ENCODE measurements at places on chromosomes 13 and 19.

DNA sequence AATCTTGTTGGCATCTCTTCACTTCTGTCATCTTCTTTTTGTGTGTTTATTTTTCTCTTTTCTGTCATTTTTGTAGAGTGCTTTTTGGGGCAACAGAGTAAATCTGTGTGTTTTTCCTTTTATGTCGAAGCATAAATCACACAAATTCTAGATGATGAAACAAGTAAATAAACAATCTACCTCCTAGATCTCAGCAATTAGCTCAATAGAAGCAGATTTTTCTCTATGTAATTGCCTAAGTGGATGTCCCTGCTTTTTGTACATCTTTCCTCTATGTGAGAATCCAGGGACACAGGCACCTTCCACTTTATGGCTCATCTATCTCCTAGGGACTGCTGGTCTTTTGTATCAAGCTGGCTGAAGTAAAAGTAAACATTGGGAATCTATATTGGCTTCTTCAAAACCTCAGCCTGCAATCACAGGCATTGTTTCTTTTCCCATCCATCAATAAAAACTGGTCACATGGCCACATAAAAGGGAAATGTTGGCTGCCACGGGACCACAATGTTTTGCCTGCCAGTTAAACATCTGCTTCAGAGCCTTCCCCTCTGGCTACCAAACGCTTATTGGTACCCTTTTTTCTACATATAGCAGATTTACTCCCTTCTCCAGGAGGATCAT lies 323.8 kb downstream of the LMO7 start:
- no peak for DNase-seq

DNA sequence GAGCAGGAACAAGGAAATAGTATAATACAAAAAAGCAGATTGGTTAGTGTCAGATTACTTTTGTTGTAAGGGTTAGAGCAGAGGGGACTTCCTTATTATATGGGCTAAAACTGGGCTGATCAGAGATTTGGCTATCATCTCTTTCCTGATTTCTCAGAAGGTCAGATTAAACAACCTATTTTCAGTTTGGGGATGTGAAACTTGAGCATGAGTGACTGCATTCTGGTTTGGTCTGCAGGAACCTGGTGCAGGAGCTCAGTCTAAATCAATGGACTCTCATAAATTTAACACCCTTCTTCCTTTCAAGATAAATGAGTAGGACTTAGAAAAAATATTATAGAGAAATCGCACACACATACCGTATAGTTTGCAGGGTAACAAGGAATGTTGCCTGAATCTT lies 12.9 kb upstream of the RFXAP start:
- DNase-seq = no peak

GRCh38 chr13:67821606-67822005 lies 591.5 kb upstream of the PCDH9 start:
- DNase-seq = no peak

DNA sequence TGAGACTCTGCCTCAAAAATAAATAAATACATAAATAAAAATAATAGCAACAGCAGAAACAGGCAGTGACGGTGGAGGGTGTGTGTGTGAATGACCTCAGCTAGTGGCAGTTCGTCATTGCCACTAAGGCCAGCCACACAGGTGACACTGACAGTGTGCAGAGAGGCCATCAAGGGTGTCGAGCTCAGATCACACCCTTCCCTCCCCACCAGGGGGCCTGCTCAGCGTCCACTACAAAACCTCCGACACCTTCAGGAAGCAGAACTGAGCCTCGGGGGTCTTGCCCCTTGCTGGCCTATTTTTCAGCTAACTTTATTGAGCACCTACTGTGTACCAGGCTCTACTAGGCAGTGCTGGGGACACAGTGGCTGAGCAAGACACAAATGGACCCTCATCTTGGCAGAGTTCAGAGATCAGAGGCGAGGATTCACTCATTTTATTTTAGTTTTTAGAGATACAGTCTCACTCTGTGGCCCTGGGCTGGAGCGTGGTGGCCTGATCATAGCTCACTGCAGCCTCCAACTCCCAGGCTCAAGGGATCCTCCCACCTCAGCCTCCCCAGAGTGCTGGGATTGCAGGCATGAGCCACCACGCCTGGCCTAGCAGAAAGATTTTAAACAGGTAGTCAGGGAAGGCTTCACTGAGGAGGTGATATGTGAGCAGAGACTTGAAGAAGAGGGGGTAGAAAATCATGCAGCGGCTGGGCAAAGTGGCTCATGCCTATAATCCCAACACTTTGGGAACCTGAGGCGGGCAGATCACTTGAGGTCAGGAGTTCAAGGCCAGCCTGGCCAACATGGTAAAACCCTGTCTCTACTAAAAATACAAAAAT lies 30.3 kb upstream of the SEMA6B start:
- DNase-seq = peak; percentile 28

DNA sequence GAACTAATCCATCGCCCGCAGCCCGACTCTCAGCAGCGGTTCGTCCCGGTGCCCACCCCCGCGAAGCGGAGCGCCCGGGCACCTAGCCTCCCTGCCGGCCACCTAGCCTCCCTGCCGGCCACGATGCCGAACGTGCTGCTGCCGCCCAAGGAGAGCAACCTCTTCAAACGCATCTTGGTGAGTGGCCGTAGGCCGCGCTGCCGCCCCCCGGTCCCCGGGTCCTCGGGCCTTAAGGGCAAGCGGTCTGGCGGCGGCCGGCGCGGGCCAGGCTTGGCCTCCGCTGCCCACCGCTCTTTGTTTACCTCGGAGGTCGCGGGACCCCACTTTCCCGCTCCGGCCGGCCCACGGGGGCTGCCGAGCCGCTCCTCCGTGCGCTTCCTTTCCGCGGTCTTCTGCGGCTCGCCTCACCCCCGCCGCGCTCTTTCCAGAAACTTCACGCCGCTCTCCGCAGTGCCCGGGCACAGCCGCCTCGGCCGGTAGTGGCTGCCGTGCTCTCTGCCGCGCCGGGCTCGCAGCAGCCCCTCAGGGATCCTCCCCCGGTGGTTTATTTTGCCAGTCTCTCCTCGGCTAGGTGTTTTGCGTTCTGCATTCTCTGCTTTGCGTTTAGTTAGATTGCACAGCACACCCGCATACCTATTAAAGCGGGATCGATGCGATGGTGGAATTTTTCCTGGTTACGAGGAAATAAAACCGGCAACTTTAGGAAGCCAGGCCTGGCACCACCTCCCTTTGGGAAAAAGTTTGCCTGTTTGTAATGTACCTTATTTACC lies 524 bp downstream of the NAA16 start:
- peak; percentile 55 for DNase-seq

DNA sequence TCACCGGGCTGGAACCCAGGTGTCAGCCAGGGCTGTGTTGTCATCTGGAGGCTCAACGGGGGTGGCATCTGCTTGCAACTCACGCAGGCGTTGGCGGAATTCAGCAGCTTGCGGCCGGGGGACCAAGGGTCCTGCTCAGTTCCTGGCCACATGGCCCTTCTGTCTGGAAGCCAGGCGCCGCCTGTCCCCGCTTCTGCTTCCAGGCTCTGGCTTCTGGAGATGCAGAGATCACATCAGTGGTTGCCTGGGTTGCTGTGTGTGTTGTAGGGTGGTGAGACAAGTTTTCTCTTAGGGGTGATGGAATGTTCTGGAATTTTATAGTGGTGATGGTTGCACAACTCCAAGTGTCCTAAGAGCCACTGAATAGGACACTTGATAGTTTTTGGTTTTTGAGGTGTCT lies 5.0 kb downstream of the ADAT3 start:
- DNase-seq = no peak

DNA sequence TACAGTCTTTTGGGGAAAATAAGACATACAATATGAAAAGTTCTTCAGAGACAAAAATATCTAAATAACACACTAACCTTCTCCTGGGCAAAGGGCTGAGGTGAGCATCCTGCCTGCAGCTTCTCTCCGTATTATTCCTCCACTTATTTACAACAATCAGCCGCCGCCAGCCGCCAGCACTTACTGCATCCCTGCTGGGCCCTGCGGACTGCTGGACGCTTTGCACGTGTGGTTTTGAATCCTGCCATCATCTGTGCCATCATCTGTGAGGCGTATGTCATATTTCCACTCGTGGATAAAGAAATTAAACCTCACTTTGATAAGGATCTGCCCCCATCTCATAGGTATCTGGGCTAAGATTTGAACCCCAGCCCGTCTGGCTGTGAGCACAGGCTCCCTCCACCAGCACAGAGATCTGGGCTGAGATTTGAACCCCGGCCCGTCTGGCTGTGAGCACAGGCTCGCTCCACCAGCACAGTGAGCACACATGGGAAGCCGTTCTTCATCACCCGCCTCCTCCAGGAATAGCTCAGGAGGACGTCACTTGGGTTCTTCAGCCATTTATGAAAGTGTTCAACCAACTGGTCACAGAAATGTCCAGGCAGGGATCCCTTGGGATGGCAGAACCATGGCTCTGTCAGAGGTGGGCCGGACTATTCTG lies 35.2 kb upstream of the TUBGCP3 start:
- DNase-seq = no peak

- DNase-seq = peak; percentile 91
Observed at GRCh38 chr19:44748426-44749254, at the start of gene BCL3. TSS of gene BCL3 (plus strand) at chr19:44748708. CDS start at chr19:44748791, 83 bp downstream.

DNA sequence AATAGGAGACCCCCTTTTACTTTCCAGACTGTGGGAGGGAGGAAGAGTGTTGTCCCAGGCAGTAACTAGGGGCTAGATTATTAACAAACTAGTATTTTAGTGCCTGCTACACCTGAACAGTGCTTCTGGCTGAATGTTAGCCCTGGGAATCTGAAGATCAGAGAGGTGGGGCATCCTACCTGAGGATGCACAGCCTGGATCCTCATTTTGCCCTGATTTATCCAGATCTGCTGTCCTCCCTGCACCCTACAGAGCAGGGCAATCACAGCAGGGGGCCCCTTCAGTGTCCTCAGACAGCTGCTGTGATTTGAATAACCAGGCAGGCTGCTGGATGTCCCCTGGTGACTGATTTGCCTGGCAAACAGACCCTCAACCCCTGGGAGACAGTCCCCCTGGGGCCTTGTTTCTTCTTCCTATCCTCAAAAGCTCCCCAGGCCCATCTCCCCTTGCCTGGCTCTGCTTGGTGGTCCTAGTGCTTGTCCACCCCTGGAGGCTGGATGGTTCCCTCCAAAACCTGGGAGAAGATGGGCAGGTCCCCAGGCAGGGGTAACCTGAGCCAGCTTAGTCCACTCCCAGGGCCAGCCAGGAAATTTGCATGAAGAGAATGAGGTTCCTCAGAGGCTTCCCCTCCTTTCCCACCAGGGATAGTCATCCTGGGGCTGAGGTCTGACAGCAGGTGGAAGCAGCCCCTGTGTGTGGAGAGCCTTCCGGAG lies at the start of gene OVOL3:
Gene OVOL3 (plus strand): TSS at position 657 of the 713 bp plus-strand sequence. CDS start 60 bp downstream, outside the sequence.
- no peak for DNase-seq

- DNase-seq = no peak
Observed at GRCh38 chr19:2371656-2372055, 11.6 kb downstream of the TMPRSS9 start.

DNA sequence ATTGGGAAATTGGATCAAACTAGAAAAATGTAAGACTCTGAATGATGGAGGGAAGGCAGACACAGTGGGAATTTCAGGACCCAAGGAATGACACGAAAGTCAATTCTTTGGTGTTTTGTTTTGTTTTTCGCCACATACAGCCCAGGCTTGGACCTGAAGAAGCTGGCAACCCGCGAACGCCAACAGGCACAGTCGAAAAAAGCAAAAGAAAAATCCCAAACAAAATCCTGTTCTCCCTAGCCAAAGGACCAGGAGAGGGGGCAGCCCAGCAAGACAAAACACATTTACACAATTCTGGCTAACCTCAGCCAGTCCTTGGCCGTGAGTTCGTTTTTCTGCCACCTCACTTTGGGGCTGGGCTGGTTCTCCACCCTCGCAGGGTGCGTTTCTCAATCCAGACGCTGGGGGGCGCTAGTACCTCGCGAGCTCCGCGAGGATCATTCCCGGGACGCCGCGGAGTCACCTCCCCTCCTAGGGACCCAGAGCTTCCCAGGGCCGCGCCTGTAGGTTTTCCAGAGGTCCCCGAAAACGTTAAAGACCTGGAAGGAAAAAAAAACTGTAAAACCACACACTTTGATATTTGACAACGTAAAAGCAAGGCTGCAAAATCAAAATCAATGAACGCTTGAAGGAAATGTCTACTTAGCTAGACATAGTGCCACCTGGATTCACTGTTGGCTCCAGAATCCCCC lies 34.9 kb upstream of the TPM4 start:
- DNase-seq = peak; percentile 76

DNA sequence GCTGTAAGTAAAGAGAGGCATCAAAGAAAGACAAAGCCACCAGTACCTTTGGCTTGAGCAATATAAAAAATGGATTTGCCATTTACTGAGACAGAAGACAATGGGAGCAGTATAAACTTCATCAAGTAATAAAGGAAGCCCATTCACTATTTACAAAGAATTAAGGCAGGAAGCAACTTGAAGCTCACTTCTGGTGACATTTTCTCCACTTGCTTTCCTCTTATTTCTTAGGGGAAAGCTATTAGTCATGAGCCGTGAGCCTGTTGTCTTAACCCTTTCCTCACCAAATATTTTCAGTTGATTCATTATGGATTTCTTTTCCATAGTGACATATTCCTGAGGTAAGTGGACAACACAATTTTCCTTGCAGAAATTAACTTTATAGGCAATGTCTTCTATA lies 156.8 kb downstream of the DNAJC3 start:
- no peak for DNase-seq

DNA sequence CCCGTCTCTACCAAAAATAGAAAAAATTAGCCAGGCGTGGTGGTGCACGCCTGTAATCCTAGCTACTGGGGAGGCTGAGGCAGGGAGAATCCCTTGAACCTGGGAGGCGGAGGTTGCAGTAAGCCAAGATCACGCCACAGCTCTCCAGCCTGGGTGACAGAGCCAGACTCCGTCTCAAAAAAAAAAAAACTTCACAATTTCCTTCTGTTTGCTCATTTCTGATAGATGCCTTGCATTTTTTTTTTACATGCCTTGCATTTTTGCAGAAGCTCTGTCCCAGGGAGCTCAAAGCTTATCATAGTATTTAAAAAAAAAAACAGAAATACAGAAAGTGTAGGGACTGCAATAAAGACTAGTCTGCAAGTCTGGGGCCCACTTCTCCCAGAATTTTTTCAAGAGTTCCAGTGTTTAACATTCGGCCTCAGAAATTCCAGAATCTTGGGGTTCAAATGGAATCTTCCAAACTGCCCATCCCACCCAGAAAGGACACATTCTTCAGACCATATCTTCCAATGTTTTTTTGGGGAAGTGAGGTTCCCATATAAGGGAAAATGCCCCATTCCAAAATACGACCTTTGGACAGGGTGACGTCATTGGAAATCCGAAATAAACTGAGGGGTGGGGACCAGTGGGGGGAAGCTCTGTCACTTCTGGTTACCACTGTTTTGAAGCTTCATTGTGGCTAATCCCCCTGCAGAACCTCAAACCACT lies 17.2 kb upstream of the RAB8A start:
- DNase-seq = no peak

Data from CD4-positive, alpha-beta T cell treated with Interleukin-1 beta for 1 hour (primary cell).